ENCODE measurements at places on chromosomes 1 and 21.

GRCh38 chr21:33027401-33028286 is 1.9 kb downstream of the OLIG2 start:
- no peak for DNase-seq

GRCh38 chr21:25837533-25838265 is 102.9 kb downstream of the GABPA start:
- DNase-seq = no peak

- no peak for DNase-seq
These were observed 177.8 kb upstream of the KLHDC7A start for GRCh38 chr1:18302788-18303413.

- DNase-seq = no peak
These were observed 213.4 kb downstream of the APP start for GRCh38 chr21:25956993-25957714.

DNA sequence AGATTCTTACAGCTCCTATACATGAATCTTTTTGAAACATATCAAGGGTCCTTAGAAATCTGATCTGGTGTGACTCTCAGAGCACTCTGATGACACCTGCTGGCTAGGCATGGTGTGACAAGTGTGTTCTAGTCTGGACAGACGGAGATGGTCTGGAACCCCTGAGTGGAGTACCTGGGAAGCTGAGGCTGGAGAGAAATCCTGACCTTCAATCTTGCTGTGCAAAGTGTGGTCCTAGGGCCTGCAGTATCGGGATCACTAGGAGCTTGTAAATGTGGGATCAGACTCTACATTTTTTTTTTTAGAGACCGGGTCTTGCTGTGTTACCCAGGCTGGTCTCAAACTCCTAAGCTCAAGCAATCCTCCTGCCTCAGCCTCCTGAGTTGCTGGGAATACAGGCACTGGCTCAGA is 78.6 kb upstream of the SOD1 start:
- DNase-seq = no peak

DNA sequence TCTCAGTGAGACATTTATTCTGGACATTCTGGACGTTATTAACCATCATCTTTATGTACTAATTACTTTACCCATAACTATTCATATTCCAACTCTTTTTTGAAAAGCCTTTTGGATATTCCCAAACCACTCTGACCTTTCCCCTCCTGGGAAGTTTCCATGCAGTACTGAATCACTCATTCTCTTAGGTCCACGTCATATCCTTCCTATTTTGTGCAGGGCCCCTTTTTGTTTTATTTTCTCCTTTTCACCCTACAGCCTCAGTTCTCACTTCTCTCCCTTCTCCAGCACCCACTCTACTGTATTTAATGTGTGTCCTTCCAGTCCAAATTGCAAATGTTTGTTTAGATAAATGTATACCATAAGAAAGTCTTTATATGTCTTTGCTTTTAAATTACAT is 16.4 kb upstream of the ATP1A1 start:
- DNase-seq = no peak

GRCh38 chr21:29155118-29155932 is 24.9 kb downstream of the MAP3K7CL start:
- DNase-seq = no peak

- DNase-seq = no peak
These were observed 706 bp downstream of the RNF19B start for GRCh38 chr1:32963746-32964460.

GRCh38 chr1:109807402-109807801 is 43.7 kb upstream of the EPS8L3 start:
- no peak for DNase-seq

GRCh38 chr1:155241069-155241679 is 14.1 kb downstream of the ENTREP3 start:
- no peak for DNase-seq

DNA sequence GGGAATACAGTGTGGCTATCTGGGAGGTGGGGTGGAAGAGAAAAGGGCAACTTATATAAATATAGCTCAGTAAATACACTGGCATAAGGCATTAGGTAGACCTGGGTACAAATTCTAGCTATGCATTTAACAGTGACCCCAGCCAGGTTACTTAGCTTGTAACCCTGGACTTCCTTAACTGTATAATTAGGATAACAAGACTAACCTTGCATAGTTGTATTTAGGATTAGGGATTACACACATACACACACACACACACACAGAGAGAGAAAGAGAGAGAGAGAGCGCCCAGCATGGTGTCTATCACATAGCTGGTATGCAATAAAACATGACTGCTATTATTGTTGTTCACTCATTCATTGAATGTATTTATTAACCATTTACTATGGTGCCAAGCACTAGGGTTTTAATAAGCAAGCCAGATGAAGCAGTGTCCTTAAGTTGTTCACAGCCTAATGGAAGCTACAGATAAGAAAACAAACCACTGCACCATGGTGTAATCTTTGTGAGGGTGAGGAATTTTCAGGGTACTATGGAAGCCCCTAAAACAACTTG is 251.4 kb downstream of the ZNF648 start:
- no peak for DNase-seq

DNA sequence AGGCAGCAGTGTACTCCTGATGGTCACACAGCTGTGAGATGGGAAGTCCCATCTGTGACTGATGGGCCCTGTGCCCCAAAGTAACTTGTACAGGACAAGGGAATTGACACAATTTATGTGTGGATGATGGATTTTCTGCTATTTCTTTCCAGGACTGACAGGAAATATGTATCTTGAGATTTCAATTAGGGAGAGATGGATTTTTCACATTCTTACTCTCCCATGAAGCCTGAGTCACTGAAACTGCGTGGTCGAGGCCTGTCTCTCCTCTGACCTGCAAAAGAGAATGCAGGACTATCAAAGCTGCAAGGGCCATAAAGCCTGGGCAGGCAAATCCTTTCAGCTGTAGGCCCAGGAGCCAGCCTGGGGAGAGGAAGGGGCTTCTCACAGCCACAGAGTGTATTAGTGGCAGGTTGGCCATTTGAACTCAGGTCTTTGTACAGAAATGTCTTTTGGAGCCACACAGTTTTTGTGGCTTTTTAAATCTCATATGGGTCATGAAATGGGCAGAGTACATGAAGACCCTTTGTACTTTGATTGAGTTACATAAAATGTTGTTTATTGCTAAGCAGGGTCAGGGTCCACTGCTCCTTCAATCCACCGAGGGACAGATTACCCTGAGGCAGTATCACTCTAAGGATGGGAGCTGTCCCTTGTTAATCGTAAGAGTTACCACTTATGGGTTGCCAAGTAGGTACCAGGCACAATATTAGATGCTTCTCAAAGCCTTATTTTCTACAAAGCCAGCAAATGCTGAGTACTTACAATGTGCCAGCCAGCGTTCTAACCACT is 14.8 kb downstream of the ALX3 start:
- DNase-seq = no peak

DNA sequence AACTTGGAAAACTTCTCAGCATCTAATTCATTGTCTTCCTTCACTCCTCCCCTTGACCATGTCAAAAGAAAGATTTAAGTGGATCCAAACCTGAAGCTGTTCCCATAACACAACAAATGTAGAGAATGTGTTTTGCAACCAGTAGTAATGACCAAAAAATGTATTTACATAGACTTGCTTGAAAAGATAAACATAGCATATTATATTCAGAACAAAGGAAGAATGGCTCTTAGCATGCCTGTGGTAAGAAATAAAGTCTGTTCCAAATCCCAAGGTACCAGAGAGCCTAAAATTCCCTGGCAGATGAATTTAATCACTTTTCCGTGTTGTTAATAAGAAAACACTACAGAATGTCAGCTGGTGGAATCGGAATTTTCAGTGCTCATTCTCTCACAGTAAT is 36.8 kb downstream of the FMO3 start:
- no peak for DNase-seq

- no peak for DNase-seq
These were observed 1.2 kb downstream of the MFN2 start for GRCh38 chr1:11981378-11982009.

GRCh38 chr1:81548918-81549587 is 251.7 kb upstream of the ADGRL2 start:
- no peak for DNase-seq

DNA sequence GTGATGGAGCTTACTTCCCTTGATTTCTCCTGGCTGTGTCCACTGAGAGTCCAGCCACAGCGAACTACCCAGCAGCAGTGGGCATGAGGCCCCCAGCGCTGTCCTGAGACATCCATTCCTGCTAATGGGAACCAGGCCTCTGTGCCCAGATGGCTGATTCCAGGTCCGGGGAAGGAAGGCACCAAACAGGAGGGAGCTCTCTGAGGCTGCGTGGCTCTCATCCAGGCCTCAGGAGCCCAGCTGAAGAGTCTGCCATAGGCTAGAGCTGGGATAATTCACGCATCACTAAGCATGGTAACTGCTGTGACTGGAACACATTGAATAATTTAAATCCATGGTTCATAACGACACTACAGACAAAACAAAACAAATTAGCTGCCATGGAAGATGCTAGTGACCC is 24.7 kb upstream of the LRRC47 start:
- no peak for DNase-seq

DNA sequence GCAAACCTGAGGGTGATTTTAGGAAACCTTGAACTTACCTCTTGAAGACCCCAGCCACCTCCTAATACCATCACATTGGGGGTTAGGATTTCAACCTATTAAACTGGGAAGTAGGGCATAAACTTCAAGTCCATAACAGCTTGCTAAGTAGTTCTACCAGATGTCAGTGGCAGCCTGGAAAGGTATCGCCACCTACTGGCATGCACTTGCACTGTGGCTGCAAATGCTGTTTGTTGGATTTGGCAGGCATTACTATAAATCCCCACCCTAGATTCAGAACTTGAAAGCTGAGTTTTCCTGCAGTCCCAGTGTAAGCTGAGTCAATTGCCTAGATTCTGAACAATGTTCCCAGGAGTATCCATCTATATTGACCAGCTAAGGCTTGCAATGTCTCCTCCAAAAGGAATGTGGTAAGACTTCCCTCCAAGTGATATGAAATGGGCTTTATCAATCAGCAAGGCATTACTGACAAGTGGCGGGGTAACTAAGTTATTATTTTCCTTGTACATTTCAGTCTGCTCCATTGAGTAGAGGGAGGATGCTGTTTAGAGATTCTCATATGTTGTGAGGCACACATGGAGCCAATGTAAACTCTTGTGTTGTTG is 474.5 kb downstream of the PTPRC start:
- no peak for DNase-seq

GRCh38 chr1:194281376-194281775 is 1095.0 kb upstream of the B3GALT2 start:
- no peak for DNase-seq

GRCh38 chr1:119254067-119254720 is 113.7 kb upstream of the WARS2 start:
- DNase-seq = no peak

DNA sequence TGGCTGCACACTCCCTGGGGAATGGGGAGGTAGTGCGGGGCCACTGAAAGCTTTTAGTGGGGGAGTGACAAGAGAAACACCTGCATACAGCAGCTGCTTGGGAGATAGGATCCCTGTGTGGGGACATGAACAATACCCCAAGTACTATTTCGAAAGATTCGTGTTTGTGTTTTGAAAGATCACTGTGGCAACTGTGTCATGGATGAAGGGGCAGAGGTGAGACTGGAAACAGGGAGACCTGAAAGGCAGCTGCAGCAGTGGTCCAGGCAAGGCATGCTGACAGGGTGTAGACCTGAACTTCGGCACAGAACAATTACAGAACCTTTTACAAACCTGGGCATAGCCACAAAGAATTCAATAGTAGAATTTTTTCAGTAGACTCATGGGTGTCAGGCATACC is 32.9 kb downstream of the TENT5C start:
- DNase-seq = no peak
